NCI-H1048 (cell line): ENCODE measurements at places on chromosomes 5 and 9.

DNA sequence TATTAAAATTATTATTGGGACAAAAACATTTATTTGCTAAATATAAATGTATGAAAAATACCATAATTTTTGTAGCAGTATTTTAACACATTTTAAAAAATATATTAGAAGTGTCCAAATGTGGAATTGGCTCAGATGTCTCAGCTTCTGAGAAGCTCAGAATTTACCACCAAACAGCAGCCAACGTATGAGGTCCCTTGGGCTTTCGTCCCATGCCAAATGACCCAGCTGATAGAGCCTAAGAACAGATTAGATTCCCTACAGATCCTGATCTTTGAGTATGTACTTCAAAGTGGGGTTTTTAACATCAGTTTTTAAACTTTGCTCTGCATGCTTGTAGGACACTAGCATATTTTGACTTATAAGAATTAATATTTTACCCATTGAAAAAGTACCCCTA lies 77.3 kb upstream of the RPS23 start:
- DNase-seq, result no peak

DNA sequence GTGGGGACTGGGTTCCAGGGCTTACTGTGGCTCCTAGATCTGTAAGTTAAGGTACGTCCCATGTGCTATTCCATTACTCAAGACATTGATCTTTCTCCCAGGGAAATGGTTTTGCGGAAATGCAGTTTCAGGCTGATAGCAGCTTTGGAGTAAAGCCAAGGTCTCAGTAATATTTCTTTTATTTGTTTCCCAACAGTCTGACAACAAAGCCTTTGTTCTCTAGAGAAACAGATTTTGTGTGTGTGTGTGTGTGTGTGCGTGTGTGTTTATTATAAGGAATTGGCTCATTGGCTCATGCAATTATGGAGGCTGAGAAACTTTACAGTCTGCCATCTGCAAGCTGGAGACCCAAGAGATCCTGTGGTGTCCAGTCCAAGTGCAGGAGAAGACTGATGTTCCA lies 12.1 kb upstream of the POC5 start:
- DNase-seq, result no peak

DNA sequence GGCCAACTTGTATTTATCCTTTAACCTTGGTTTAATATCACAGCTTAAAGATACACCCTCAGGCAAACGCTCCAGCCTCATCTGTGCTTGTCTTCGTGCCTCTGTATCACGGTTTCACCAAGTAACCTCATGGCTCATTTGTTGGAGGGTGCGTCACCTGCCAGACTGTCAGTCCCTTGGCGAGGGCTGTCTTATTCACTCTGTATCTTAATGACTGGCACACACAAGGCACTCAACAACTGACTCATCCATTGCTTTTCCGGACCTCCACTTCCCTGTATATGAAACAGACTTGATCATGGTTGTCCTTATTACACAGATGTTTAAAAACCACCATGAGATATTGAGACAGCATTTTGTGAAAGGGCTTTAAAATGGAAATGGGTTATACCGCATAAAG lies 28.0 kb downstream of the LCP2 start:
- no peak for DNase-seq

- DNase-seq, result peak; percentile 78
These were observed at the start of gene STC2 for GRCh38 chr5:173327948-173328843. Gene STC2, minus strand, starts transcription at chr5:173328414. Its CDS starts 221 bp downstream, at chr5:173328193.

- DNase-seq, result no peak
These were observed 165.1 kb upstream of the PRR16 start for GRCh38 chr5:120298981-120299380.

DNA sequence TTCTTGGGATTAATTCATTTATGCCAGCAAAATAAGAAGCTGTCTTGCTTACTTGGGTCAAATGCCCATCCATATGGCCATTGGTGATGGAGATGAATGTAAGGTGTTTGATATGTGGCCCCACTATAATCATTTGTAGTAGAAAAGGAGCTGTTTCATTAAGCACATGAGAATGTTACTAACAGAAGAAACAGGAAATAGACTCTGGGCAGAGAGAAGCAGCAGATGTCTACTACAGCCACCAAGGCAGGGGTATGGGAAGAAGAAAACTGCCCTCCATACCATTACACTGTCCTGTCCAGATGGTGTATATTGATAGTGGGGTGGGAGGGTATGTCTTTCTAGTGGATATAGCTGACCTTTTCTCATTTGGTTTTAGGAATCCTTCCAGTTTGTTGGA lies 386.6 kb upstream of the CLINT1 start:
- DNase-seq, result no peak

GRCh38 chr5:59091965-59092364 lies 509.1 kb downstream of the RAB3C start:
- no peak for DNase-seq

GRCh38 chr5:61299261-61299681 lies 32.8 kb upstream of the ZSWIM6 start:
- no peak for DNase-seq

DNA sequence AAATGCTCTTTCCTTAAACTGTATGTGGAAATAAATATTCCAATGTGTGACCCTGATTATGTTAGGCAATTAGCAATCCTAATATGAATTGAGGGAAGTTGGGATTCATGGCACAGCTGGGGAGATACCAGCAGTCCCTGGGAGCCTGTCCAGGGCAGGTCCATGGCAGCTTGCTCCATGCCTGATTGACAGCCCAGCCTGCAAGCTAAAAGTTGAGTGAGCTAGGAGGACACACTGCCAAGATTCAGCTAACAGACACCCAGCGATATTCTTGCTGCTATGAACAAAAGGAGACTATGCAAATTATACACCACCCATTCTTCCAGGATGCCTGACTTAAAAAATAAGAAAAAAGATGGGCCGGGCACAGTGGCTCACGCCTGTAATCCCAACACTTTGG lies 6.2 kb downstream of the TGFBI start:
- no peak for DNase-seq

DNA sequence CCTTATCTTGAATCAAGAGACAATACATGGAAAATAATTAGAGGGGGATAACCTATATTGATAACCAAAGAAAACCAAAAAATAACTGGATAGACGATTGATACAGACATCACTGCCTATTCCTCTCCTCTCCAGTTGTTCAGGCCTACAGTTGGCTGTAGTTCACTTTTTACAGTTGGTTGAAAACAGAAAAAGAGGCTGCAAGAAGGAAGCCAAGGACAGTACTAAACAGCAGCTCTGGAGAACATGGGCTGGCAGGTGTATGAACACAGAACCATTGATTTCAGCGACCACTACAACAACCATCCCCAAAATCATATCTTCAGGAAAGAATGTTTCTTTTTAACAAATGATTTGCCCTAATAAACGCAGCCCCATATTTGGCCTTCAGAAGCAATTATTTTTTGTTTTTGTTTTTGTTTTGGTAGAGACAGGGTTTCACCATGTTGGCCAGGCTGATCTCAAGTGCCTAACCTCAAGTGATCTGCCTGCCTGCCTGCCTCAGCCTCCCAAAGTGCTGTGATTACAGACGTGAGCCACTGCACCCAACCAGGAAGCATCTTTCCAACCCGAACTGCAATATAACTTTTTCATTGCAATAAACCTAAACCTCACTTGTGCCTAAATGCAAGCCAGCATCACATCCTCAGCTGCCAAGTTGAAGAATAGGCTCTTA lies 64.3 kb downstream of the MLLT3 start:
- DNase-seq, result no peak

- no peak for DNase-seq
These were observed 43.1 kb upstream of the NSMF start for GRCh38 chr9:137502008-137502911.

DNA sequence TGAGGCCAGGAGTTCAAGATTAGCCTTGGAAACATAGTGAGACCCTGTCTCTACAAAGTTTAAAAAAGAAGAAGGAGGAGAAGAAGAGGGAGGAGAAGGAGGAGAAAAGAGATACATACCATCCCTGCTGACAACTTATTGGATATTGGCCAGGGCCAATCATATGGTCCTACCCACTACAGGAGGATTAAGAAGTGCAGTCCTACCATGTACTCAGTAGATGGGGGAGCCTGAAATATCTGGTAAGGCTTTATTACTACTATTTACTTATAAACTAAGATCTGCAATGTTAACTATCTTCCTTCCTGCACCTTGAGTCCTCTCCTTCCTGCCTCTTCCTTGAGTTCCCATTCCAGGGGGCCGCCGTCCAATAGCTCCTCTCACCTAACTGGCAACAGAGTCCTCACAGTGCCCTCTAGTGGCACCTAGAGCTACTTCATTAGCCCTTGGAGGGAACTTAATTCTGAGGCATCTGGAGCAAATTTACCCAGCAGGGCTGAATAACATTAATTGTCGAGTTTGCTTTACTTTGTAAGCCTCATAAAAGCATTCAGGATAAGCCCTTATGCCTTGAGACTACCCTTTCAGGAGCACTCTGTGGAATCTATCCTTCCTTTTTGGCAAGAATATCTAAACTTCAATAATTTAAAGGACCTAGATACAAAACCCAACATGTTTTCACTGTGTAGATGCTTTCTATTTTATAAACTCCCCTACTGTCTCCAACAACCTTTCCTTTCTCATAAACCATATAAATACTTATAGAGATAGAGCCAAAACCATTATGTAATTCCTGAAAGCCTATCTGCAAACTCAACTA lies 39.1 kb upstream of the RANBP6 start:
- DNase-seq, result peak; percentile 37

- no peak for DNase-seq
These were observed 23.0 kb upstream of the GOLM1 start for GRCh38 chr9:86122311-86122710.

- no peak for DNase-seq
These were observed 102.2 kb downstream of the SNX18 start for GRCh38 chr5:54619731-54620130.

DNA sequence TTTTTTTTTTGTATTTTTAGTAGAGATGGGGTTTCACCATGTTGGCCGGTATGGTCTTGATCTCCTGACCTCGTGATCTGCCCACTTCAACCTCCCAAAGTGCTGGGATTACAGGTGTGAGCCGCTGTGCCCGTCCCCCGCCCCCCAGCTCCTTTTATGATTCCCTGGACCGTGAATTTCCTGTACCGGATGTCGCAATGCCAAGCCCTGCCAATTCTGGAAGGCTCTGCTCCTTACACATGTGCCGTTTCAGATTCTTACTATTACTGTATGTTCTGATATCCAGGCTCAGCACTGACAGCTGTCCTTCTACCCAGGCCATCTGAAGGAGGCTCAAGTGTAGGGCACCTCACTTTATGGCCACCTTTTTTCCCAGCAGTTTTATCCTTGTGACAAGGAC lies 100.1 kb downstream of the PLCXD3 start:
- no peak for DNase-seq

DNA sequence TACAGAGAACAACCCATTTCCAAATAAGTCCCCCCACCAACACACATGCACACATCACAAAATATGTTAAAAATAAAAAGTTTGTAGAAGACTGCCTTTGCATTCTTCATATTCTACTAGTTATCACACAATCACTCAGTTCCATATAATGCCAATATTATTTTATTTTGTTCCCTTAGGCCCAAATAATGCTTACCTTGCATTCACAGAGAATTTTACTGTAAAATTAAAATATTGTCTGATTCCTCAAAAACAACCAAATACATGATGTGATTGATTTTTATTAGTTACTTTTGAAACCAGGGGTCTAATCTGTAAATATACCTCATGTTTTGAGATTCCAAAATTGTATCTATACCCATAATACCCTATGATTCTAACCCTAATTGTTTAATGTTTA lies 536.9 kb downstream of the CDH12 start:
- no peak for DNase-seq

DNA sequence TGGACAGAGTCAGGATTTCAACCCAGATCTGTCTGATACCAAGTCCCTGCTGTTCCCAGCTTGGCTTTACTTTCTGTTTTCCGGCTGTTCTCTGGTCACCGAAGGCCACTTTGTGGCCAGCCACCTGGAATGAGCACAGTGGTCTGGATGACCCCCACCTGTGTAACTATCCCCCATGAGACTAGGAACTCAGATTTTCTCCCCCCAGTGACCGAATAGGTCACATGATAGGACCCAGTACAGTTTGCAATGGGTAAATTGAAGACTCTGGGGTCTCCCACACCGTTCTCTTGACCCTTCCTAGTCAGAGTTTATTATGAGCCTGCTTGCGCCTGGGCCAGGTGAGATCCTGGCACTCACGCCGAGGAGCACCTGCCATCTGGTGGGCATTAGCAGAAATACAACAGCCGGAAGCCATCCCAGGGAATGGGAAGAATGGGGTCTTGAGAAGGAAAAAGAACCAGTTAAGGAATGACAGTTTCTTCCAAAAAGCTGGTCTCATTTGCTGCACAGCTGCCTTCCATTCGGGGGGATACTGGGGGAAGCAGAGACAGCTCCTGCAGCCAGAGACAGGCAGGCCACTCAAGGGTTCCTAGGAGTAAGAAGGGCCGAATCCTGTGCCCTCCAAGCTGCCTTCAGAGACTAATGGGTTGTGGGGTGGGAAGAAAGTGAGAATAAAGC lies 7.1 kb downstream of the PHYHD1 start:
- DNase-seq, result no peak

- DNase-seq, result no peak
These were observed 42.0 kb downstream of the BICD2 start for GRCh38 chr9:92722386-92723298.

- no peak for DNase-seq
These were observed 198.1 kb downstream of the LURAP1L start for GRCh38 chr9:12972608-12973589.

DNA sequence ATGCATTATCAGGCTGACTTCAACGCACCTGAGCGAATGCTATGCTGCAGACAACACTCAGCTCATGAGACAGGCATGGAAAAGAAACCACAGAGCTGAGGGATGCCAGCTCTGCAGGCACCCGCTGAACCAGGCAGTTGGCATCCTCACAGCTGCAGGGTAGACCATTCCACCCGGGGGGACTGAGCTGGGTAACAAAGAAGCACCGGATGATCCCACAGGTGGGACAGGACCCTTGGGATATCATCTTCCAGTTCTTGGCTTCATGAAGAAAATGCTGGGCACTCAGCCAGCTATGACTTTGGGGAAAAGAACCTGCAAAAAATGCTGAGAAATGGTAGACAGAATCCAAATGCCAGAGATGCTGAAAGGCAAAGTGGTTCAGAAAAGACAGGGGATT lies 9.6 kb downstream of the EPB41L4B start:
- no peak for DNase-seq

- DNase-seq, result no peak
These were observed 86.5 kb downstream of the KLHL3 start for GRCh38 chr5:137649228-137649935.
